ENCODE measurements at places on chromosomes 2 and 18. TPM values are rescaled to one million over a fixed set of nuclear protein-coding genes. Genes with fewer than 3 reads are reported as not detected.

Gene LTBP1
- 58.6 TPM for polyA plus RNA-seq

Gene ALPP
- not detected for polyA plus RNA-seq

DNA sequence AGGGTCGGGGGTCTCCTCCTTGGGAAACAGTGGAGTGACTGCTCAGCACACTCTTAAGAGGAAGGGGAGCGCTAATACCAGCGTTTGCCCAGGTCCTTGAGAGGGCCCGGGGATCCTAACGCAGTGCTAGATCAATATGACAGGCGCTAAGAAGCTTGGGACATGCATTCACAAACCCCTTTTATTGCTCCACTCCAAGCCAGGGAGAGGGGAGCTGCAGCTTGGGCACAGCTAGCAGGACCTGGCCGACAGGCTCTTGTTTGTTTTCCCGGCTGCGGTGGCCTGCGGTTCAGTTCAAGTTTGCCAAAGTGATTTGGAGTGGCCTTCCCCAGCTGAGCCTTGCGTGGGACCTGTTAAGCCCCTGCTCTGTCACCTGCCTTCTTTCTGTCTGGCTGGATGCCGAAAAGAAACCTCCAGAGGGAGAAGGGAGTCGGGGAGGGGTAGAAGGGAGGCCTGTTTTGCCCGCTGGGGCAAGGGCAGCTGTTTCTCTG, 152.1 kb downstream of the GLI2 start:
- DNase-seq = no peak

- no peak for DNase-seq
Observed at GRCh38 chr2:102420290-102420689, 2.7 kb upstream of the IL18RAP start.

GRCh38 chr2:26178746-26179436, 6.0 kb downstream of the GAREM2 start:
- no peak for DNase-seq

- no peak for DNase-seq
Observed at GRCh38 chr2:200609028-200609614, 23.3 kb downstream of the AOX1 start.

Data from right lung (tissue), 10 donors.